ENCODE measurements at places on chromosomes 2 and 18.

- no peak for DNase-seq
Measured at GRCh38 chr2:137976274-137976673, 12.0 kb downstream of the HNMT start.

DNA sequence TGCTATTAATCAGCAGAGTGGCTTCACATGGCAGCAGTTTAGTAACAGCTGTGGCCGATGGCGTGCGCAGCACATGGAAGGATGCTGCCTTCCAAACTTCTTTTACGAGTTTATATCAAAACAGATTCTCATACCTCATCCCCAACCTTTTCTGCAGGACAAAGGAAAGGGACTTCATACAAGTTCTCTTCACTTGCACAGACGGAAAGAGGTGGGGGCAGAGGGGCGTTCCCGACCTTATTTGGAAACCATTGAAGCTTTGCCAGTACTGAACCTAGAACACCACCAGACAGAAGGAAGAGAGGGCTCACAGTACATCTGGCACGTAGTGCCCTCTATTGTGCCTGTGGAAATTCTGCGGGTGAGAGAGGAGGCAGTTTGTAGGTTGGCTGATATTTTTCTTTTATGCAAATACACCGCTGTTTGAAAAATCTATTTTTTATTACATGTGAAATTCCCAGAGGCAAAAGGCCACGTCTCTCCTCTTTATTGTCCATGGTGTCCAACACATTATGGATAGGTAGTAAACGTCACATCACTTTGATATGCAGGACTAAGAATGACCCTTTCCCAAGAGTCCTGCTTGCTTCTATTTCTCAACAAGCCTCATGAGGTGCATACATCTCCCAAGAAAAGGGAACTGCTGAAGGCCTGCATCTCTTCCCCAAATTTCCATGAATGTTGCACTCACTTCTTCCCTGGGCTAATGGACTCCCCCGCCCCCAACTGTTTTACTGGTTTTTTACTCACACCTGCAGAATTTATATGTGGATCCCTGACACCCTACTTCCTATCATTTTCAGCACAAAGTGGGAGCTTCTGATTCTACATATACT lies 31.3 kb downstream of the COLEC12 start:
- DNase-seq = no peak

DNA sequence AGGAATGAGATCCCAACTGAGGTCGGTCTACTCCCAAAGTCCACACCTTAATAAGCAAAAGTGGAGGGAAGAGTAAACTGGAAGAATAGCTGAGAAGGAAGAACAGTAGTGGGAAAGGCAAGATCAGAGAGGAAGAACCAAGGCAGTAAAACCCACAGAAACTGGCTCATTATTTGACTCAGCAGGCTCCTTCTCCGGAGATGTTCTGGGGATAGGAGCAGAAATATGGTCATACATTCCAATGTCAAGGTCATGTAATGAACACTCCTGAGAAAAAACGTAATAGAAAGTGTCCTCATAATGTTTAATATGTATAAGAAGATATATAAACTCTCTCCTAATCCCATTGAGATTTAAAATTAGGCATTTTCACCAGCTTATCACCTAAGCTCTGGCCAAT lies 39.5 kb downstream of the STK39 start:
- no peak for DNase-seq

DNA sequence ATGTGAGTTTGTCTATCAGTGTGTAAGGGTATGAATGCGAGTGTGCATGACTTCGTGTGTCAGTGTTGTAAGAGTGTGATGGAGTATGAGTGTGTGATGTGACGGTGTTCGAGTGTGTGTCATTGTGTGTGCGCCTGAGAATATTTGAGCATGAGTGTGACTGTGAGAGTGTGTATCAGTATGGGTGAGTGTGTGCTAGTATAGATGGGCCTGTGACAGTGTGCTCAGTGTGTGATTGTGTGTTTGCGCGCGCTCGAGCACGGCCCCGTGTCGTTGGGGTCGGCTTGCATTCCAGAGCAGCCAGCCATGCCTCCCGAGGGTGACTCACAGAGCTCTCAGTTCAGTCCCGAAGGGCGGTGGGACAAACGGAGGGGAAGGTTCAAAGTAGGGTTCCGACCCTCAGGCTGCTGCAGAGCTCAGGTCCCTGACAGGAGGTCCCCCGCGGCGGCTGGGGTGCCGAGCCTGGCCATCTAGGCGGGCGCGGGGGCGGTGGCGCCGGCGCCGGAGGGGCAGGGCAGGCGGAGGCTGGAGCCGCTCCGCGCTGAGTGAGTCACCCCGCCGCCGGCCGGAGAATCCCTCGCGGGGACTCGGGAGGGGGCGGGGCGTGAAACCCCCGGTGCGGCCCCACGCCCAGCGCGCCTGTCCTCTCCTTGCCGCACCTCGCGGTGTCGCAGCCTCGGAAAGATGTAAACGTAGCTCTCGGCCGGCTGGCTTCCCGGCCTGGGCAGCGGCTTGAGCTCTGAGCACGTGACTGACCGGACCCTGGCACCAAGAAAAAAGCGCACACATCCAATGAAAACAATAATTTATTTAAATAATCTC lies 3.8 kb downstream of the DLX2 start:
- DNase-seq = no peak

DNA sequence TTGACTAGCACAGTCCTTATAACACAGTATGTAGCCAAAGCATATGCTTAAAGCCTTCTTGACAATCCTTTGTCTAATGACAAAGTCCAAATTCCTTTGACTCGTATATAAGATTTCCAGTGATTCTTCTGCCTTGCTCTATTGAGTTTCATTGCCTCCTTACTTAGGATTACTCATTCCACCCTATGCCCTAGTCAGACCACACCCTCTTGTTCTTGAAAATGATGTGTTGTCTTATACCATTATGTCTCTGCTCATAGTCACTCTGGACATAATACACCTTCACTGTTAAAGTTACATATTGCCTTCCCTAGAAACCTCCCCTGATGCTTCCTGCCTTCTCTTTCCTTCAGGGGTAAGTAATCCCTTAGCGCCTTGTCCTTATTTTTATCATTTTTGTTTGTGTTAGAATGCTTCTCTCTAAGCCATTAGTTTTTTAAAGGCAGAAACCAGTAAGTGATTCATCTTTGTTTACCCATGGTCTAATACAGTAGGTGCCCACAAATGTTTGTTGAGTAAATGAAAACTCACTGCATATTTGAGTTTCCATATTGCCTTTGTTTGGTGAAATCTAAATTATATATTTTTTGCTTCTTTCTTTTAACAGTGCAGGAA lies 19.3 kb downstream of the GPD2 start:
- DNase-seq = no peak

- DNase-seq = no peak
Measured at GRCh38 chr2:36455011-36455410, 99.4 kb downstream of the CRIM1 start.

GRCh38 chr2:66649006-66649405 lies 214.1 kb downstream of the MEIS1 start:
- DNase-seq = no peak

- no peak for DNase-seq
Measured at GRCh38 chr18:69883781-69884180, 63.9 kb downstream of the CD226 start.

- DNase-seq = peak; percentile 12
Measured at GRCh38 chr2:187842978-187843847, 289.0 kb upstream of the TFPI start.

- no peak for DNase-seq
Measured at GRCh38 chr2:8623576-8623957, 58.3 kb upstream of the ID2 start.

DNA sequence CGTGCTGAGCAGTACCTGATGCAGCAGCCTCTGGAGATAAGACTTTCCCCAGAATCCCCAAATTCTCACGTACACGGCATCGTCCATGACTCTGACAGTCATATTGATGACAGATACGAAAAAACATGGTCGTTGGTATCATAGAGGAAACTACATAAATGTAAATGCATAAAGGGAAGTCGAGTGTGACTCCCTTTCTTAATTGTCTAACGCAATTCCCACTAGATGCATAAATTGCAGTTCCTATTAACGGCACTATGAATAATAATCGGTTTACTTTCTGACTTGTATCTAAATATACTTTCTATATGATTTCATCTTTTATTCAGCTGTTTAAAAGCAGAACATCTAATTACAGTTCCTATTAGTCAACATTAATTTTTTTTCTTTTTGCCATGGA lies 322.6 kb upstream of the REV1 start:
- DNase-seq = no peak

DNA sequence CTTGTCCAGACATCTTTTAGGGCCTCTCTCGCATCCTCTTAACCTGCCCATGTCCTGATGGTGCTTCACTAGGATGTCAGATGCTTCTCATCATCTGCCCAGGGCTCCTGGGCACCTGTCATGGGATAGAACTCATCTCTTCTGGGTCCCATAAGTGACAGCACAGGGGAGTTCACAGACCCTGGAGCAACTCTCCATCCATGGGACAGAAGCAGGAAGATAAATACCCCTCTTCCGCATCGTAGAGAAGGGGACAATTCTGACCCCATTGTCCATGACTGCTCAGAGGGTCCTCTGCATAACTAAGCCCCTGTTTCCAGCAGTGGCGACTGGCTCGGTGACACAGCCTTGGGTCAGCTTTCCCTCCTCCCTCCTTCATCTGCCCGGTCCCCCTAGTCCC lies 82.3 kb downstream of the TWIST2 start:
- DNase-seq = no peak

GRCh38 chr2:85695691-85696668 lies 1.8 kb downstream of the GNLY start:
- no peak for DNase-seq

GRCh38 chr2:63053889-63054602 lies 3.4 kb downstream of the OTX1 start:
- DNase-seq = no peak

- DNase-seq = no peak
Measured at GRCh38 chr2:118232796-118233195, 144.5 kb downstream of the INSIG2 start.

- no peak for DNase-seq
Measured at GRCh38 chr2:177721818-177722567, 329.4 kb downstream of the AGPS start.

GRCh38 chr2:222255090-222255489 lies 43.7 kb downstream of the PAX3 start:
- DNase-seq = no peak

DNA sequence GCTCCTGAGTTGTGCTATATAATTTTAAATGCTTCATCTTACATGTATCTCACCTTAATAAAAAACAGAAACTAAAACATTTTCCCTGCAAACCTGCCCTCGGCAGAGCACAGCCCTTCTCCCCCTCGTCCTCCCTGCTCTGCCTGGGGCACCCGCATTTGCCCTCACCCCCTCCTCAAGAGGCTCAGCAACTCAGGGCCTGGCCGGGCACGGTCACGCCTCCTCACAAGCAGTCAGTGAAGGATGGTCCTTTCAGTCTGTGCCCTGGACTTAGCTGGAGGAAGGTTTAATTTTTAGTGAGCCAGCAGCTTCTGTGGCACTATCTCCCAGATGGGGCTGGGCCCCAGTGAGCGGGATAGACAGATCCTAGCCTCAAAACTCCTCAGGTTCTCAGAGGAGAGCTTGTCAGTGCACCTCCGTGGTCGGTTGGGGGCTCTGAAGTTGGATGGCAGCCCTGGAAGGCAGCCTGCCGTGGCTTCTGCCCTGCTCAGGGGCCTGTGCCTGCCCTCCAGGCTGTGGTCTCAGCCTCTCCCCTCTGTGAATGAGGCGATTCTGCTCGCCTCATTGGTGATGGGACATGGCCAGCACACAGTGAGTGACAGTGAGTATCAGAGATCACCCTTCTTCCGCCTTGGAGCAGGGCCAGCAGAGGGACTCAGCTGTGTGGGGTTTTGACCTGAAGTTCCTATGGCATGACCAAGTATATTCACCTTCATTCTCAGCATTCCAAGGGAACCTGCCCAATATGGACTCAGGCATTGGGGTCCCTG lies 56.3 kb upstream of the AFF3 start:
- no peak for DNase-seq

DNA sequence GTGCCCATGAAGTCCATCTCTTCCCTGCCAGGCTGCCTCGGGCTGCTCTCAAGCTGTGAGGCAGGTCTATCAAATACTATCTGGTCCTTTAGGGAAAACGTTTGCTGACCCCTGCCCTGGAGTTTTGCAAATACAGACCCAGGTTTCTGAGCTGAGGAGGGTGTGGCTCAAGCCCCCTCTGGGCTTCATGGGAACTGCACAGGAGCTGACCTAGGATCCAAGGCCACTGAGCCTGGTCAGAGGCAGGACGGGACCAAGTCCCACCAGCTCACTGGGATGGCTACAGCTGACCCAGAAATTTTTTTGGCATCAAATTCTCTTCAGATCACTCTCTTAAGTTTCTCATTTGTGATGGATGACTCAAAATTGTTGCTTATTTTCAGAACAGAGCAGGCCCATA lies 14.1 kb downstream of the ZNF516 start:
- DNase-seq = no peak

DNA sequence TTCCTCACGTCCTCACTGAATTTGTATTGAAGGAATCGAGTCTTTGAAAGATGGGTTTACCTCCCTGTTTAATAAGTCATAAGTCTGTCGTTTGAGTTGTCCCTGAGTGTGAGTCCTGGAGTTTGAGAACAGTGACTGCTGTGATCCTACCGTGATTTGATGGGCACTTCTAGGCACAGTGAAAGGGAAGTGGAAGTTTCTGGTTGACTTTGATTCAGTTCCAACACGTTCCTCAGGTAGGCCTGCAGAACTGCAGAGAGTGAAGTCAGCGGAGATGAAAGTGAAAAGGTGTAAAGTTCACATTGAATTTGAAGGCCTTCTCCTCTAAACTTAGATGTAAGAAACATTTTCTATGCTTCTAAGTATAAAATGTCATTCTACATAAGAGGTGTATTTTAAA lies 52.9 kb upstream of the ACKR3 start:
- no peak for DNase-seq

Data from iPS DF 19.7 (cell line).